ENCODE measurements at places on chromosomes 7 and 10.
A peak's percentile ranks its signal among the peaks of the same experiment; 100 is the strongest.

GRCh38 chr10:122022276-122022675 lies 33.3 kb downstream of the TACC2 start:
- no peak for DNase-seq

DNA sequence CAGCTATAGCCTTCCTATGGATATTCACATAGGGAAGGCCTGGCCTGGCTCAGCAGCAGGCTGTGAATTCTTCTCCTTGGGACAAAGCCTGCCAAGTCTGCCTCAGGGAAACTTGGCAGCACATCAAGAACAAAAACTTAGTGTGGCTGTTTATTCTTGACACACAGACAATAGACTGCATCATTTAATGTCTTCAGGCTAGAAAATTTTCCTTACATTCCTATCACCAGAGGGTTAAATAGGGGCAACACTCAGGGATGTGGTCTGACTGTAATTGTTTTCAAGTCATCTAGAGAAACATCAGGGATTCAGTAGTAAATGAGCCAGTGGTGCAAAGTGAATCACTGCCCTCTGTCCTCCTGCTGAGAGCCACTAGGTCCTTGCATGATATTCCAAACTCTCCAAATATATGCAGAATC lies 137.3 kb downstream of the SEMA3C start:
- peak; percentile 41 for DNase-seq

DNA sequence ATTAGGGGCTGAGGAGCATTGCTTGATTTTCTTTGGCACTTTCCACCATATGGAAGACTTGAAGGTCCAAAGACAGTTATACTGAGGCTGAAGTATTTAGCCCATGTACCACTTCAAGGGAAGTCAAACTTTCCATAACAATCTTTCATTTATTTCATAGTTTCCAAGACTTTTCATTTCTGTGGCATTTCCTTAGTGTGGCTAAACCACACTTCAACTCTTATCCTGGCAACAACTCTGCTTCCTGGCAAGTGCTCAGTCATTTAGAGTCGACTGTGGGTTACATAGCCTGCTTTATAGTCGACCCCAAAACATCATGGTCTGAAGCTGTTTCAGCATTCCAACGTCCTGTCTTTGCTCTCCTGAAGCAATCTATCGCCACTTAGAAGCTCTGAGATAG lies 343.0 kb upstream of the SEMA3D start:
- peak; percentile 45 for DNase-seq

- DNase-seq: peak; percentile 20
Observed at GRCh38 chr10:112832361-112832878, 117.6 kb upstream of the TCF7L2 start.
